NCI-H1694 (cell line): ENCODE measurements at places on chromosomes 12 and 14.

- no peak for DNase-seq
These were observed 17.4 kb upstream of the CACNA2D4 start for GRCh38 chr12:1935700-1936378.

GRCh38 chr14:33386781-33387180 is 448.1 kb downstream of the NPAS3 start:
- DNase-seq = no peak

DNA sequence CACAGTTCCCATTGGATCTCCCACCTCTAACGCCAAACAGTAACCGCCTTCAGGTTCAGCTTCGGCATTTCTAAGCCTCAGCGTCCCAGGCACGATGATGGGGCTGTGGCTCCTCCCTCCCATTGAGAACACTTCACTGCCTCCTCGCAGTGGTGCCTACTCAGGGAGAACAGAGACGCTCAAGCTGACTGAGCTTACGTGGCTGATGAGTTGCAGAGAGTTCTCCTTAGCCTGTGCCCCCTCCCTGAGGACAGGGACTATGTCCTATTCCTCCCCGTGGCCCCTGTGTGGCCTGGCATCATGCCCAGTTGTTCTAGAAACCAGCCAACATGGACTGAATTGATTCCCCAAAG is 87.0 kb downstream of the ITPK1 start:
- no peak for DNase-seq

DNA sequence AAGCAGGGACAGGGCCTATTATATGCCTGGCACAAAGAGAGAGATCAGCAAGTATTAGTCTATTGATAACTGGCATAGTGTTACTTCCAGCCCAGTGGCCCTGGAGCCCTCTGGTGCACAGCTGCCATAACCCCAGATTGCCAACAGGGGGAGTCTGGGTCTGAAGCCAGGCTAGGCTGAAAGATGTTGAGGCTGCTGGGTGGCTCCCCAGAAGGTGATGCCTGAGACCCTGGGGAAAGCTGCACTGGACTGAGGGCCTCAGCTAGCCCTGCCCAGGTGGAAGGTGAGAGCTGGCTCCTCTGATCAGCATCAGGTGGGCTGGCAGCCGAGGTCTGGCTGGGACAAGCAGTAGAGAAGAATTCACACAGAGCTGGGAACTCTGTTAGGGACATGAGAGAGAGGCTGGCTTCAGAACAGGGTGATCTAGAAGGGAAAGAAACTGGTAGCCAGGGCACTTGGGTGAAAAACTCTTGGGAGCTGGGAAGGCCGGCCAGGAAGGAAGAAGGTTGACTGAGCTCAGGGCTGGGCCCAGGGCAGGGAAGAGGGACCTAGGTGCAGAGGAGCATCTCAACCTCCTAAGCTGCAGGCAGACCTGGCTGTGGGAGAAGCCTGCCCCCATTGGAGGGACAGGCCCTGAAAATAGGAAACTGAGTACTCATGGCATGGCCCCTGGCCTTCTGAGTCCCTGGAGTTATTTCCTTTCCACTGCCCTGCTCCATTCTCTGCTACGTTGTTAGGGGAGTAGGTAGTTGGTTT is 3.9 kb downstream of the GZMH start:
- DNase-seq = no peak

- no peak for DNase-seq
These were observed 12.4 kb downstream of the MTERF2 start for GRCh38 chr12:106974511-106974910.
